ENCODE measurements at places on chromosomes 2 and 18. TPM values are rescaled to one million over a fixed set of nuclear protein-coding genes. Genes with fewer than 3 reads are reported as not detected.

Gene TNS1
- 68.1 TPM for total RNA-seq

Gene CCBE1
- total RNA-seq: 2.8 TPM

Gene UPP2
- not detected for total RNA-seq

Gene C2orf80
- not detected for total RNA-seq

Gene FAM110C
- total RNA-seq: 0.71 TPM

Gene CLEC4F
- total RNA-seq: 0.09 TPM

Gene CYTIP
- total RNA-seq: 0.84 TPM

Gene TLX2
- not detected for total RNA-seq

Gene ZSWIM2
- total RNA-seq: not detected

Gene MC2R
- total RNA-seq: 0.18 TPM

DNA sequence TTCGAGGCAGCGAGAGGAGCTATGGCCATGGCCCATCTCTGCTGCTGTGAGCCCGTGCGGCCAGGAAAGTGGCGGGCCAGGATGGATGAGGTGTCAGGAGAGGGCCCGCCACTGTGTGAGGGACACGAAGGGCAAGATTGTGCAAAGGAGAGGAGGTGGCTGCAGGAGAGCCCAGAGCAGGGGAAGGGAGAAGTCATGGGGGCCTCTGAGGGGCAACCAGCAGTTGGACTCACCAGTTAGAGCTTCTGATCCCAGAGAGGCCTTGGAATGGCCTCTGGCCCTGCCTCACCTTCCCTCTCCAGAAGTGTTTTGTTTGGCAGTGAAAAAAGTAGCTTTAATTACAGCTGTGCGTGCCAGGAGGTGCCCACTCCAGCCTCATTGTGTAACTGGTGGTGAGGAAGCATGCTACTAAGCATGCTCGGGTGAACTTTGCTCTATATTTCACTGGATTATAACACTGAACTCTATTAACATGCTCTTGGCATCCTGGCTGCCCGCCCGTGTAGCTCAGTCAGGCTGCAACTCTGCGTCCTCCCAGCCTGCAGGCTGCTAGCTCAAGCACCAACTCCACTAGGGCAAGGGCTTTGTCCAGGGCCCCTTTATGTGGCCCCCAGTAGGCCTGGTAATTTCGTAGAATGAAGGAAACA lies 34.2 kb downstream of the IMPA2 start:
- DNase-seq: no peak
- no peaks in the 10 kb centered on the region for H3K27me3 ChIP-seq
- peaks cover 32% of the 10 kb centered on the region for H3K36me3 ChIP-seq

DNA sequence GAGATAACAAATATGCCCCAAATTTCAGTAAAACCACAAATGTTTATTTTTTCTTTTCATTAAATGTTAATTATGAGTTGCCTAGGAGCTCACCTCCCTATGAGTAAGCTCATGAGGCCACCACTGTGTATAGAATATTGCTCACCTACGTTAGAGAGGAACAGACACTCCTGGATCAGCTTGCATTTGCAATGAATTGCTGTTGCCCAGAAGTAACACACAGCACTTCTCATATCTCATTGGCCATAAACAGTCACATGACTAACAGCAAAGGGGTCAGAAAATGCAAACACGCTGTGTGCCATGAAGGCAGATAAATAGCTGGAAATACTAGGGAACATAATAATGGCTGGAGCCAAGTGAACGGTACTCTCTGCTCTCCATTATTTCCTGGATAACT lies 89.0 kb upstream of the GALNT5 start:
- no peak overlapping the region for H3K27ac ChIP-seq
- H3K27me3 ChIP-seq: no peaks in the 10 kb centered on the region
- no peaks in the 10 kb centered on the region for H3K4me1 ChIP-seq
- H3K4me3 ChIP-seq: no peak overlapping the region
- no peaks in the 10 kb centered on the region for H3K36me3 ChIP-seq

GRCh38 chr18:46771141-46771540 lies 14.3 kb upstream of the ST8SIA5 start:
- H3K4me3 ChIP-seq: no peak overlapping the region
- no peaks in the 10 kb centered on the region for H3K36me3 ChIP-seq
- H3K27me3 ChIP-seq: no peaks in the 10 kb centered on the region
- H3K27ac ChIP-seq: no peak overlapping the region
- peaks cover 21% of the 10 kb centered on the region for H3K4me1 ChIP-seq

- peak overlapping the region; percentile 65 for H3K27ac ChIP-seq
- H3K36me3 ChIP-seq: no peaks in the 10 kb centered on the region
Measured at GRCh38 chr2:95008306-95008705, 17.2 kb upstream of the MAL start.

DNA sequence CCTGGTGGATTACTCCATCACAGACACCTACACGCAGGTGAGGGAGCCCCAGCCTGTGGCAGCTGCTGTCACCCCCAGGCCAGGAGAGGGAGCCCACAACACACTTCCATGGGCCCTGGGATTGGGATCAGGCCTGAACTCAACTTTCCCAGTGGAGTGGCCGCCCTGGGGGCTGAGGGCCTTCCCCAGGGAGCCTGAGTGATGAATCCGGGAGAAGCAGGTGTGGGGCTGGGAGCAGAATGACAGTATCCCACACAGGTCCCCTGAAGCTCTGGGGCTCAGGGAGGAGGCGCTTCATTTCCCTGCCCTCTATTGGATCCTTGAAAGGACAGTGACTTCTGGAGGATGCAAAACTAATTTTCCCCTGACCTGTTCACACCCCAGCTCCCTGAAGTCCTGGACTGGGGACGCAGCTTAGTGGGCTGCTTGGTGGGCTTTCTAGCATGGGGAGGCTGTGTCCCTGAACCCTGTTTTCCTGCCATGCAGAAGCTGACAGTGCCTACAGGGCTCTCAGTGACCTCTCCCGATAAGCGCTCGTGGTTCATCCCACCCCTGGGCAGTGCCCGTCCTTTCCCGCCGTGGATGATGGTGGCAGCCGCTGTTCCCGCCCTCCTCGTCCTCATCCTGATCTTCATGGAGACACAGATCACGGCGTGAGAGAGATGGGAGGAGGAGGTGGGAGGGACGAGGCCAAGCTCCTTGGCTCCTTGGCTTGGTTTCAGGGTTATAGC lies 11.0 kb downstream of the SLC4A3 start:
- no peak for DNase-seq
- H3K36me3 ChIP-seq: peaks cover 16% of the 10 kb centered on the region
- H3K27ac ChIP-seq: no peak overlapping the region
- no peaks in the 10 kb centered on the region for H3K27me3 ChIP-seq

DNA sequence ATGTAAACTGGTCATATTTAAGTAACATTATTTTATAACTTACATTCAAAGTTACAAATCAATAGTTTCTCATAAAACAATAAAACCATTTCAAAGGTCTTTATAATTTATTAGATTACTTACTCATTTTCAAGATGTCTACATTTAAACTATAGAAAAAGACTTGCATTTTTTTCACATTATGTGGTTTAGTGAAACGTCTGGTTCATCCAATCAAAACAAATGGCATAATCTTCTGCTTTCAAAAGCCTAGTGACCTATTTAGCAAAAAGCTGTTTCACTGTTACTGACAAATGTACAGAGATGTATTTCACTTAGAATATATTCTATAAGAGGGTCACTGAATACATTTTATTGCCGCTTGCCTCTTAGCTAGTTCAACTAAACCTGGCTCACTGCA lies 49.3 kb upstream of the MCM6 start:
- H3K4me3 ChIP-seq: no peak overlapping the region
- no peak overlapping the region for H3K27ac ChIP-seq
- DNase-seq: no peak
- H3K36me3 ChIP-seq: peaks cover 3% of the 10 kb centered on the region

- no peaks in the 10 kb centered on the region for H3K27me3 ChIP-seq
- H3K27ac ChIP-seq: no peak overlapping the region
- no peak overlapping the region for H3K4me3 ChIP-seq
- H3K4me1 ChIP-seq: no peaks in the 10 kb centered on the region
- H3K36me3 ChIP-seq: no peaks in the 10 kb centered on the region
Measured at GRCh38 chr2:4134551-4135550, 431.5 kb downstream of the DCDC2C start.

- no peak overlapping the region for H3K27ac ChIP-seq
- H3K27me3 ChIP-seq: no peaks in the 10 kb centered on the region
- H3K4me3 ChIP-seq: no peak overlapping the region
- H3K4me1 ChIP-seq: no peaks in the 10 kb centered on the region
Measured at GRCh38 chr2:17051538-17051937, 385.9 kb upstream of the CYRIA start.

DNA sequence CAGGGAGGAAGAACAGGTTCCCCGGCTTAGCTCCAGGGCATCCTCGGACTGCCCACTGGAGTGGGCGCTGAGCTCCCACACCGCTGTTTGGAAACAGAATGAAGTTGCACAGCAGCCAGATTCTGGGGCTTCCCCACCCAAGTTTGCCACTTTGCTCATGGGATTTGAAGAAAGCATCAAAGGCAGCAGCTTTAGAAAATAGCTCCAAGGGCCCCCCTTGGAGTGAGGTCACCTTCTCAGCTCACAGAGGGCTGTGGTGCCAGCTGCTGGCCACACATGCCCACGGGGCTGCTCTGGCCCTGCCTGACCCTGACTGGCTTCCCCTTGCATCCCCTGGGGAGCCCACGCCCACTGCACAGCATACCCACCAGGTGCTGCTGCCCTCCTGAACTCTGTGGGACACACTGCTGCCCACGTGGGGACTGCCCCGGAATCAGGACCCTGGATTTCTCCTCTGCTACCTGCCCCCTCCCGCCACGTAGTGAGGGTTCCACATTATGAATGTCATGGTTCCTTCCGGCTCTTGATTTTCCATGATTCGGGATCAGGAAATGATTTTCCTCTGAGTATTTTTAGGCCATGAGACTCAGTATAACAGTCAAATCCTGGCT lies 70.3 kb downstream of the TGOLN2 start:
- peaks cover 72% of the 10 kb centered on the region for H3K4me1 ChIP-seq
- DNase-seq: peak; percentile 88
- H3K27me3 ChIP-seq: no peaks in the 10 kb centered on the region
- H3K27ac ChIP-seq: peak overlapping the region; percentile 92

DNA sequence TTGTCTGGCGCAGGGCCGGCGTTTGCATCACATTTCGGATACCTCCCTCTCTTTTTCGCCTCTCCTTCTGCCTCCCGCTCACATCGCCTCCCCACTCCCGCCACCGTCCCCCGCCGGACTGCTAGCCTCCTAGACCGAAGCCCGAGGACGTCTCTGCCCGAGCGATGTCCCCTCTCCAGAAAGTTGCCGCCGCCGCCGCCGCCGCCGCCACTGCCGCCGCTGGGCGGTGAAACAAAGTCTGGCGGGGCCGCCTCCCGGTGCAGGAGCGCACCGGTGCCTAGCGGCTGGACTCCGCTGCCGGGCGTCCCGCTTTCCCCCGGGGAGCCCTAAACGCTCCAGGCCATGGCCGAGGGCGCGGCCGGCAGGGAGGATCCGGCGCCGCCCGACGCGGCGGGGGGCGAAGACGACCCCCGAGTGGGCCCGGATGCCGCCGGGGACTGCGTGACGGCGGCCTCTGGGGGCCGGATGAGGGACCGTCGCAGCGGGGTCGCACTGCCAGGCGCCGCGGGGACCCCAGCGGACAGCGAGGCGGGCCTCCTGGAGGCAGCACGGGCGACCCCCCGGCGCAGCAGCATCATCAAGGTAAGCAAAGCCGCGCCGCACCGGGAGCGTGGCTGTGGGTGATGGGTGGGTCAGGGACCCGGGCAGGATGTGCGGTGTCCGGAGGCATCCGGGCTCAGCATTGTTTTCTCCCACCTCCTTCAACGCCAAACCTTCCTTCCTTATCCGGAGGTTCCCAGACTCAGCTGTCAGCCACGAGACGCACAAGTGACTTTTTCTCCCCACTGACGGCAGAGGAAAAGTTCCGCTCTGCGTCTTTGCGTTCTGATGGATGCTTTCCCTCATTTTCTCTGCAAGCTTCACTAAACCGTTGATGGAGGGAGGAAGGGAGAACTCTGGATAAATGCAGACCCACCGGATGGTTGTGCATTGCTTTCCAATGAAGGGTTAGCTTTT lies 643 bp downstream of the PLCL1 start:
- peaks cover 8% of the 10 kb centered on the region for H3K27me3 ChIP-seq
- peak; percentile 71 for DNase-seq
- peaks cover 6% of the 10 kb centered on the region for H3K4me1 ChIP-seq
- no peaks in the 10 kb centered on the region for H3K36me3 ChIP-seq

GRCh38 chr2:133040170-133040569 lies 370.2 kb upstream of the LYPD1 start:
- no peak overlapping the region for H3K4me3 ChIP-seq
- no peaks in the 10 kb centered on the region for H3K27me3 ChIP-seq
- H3K36me3 ChIP-seq: no peaks in the 10 kb centered on the region
- no peak for DNase-seq

DNA sequence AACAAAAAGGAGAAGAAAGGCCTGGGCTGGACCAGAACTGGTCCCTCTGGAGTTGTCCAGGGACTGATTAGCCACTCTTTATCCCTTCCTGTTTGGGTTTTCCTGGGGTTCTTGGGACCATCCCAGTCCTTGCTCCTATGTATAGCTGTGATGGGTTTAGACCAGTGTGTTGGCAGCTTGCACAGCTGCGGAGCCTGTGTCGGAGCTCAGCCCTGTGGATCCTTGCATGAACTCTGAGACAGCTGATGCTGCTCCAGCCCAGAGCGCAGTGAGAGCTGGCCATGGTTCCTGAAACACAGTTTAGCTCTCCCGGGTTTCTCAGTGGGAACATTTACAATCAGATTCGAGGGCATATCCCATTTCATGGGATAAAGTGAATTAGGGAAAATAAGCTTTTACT lies 16.9 kb downstream of the IMPA2 start:
- peak; percentile 87 for DNase-seq
- H3K4me3 ChIP-seq: no peak overlapping the region
- H3K27me3 ChIP-seq: no peaks in the 10 kb centered on the region
- H3K27ac ChIP-seq: peak overlapping the region; percentile 69
- peaks cover 12% of the 10 kb centered on the region for H3K36me3 ChIP-seq

- H3K4me1 ChIP-seq: peaks cover 2% of the 10 kb centered on the region
- DNase-seq: no peak
- H3K27me3 ChIP-seq: no peaks in the 10 kb centered on the region
- no peaks in the 10 kb centered on the region for H3K36me3 ChIP-seq
- H3K27ac ChIP-seq: no peak overlapping the region
Measured at GRCh38 chr2:197042739-197043196, 116.3 kb upstream of the PGAP1 start.

DNA sequence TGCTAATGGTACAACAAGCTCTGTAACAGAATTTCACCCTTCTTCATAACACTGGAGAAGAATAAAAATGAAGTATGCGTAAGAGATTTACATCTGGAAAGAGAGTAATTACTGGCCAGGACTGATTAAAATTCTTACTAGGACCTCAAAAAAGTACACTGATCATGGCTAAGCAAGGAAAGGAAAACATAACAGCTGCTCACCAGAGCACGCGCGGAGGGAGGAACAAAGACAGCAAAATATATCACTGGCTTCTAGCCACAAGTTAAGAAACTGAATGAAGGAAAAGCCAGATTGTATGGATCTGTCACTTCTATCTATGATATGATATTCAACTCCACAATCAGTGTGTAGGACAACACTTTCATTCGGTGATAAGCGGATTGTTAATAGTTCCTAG lies 15.6 kb upstream of the CYTIP start:
- no peaks in the 10 kb centered on the region for H3K4me1 ChIP-seq
- no peak overlapping the region for H3K27ac ChIP-seq
- H3K4me3 ChIP-seq: no peak overlapping the region
- no peaks in the 10 kb centered on the region for H3K36me3 ChIP-seq
- peak; percentile 42 for DNase-seq
- no peaks in the 10 kb centered on the region for H3K27me3 ChIP-seq

GRCh38 chr2:121819846-121820245 lies 64.4 kb downstream of the TSN start:
- no peak overlapping the region for H3K27ac ChIP-seq
- H3K4me1 ChIP-seq: no peaks in the 10 kb centered on the region
- no peak overlapping the region for H3K4me3 ChIP-seq
- H3K36me3 ChIP-seq: no peaks in the 10 kb centered on the region
- DNase-seq: no peak
- H3K27me3 ChIP-seq: no peaks in the 10 kb centered on the region

GRCh38 chr2:240452462-240453256 lies 17.2 kb downstream of the GPC1 start:
- no peaks in the 10 kb centered on the region for H3K36me3 ChIP-seq
- peaks cover 49% of the 10 kb centered on the region for H3K27me3 ChIP-seq
